GM18507 (cell line): ENCODE measurements at places on chromosomes 3 and 15.
A peak's percentile ranks its signal among the peaks of the same experiment; 100 is the strongest.

- no peak for DNase-seq
Observed at GRCh38 chr3:53628536-53629401, 134.4 kb downstream of the CACNA1D start.

GRCh38 chr15:35293353-35294130 lies 208.4 kb upstream of the NANOGP8 start:
- no peak for DNase-seq

- DNase-seq = no peak
Observed at GRCh38 chr15:38930851-38931572, 366.4 kb upstream of the RASGRP1 start.

- no peak for DNase-seq
Observed at GRCh38 chr15:85681386-85681785, 113.3 kb downstream of the KLHL25 start.

- no peak for DNase-seq
Observed at GRCh38 chr3:126469479-126469878, 6.2 kb downstream of the ZXDC start.

GRCh38 chr15:57592426-57592825 lies 722 bp downstream of the MYZAP start:
- no peak for DNase-seq

DNA sequence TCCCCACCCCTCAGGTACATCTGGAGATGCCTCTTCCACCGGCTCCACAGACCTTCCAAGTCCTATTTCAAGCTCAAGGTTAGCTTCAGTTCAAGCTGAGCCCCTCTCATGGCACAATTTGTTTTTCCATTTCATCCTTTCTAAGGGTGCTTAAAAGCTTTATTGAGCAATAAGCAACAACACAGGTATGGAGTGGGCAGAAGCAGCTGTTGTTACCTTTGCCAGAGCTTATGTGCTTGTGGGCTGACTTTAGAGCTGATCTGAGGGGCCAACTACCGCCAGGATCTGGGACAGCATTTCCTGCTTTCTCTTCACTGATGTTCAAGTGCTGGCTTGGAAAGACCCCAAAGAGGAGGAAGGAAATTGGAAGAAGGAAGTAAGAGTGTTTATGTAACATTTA lies 140.0 kb upstream of the KLHL25 start:
- DNase-seq = no peak

- DNase-seq = no peak
Observed at GRCh38 chr15:39059917-39060316, 495.3 kb upstream of the RASGRP1 start.

GRCh38 chr3:58529516-58530353 lies 7.3 kb downstream of the ACOX2 start:
- no peak for DNase-seq

DNA sequence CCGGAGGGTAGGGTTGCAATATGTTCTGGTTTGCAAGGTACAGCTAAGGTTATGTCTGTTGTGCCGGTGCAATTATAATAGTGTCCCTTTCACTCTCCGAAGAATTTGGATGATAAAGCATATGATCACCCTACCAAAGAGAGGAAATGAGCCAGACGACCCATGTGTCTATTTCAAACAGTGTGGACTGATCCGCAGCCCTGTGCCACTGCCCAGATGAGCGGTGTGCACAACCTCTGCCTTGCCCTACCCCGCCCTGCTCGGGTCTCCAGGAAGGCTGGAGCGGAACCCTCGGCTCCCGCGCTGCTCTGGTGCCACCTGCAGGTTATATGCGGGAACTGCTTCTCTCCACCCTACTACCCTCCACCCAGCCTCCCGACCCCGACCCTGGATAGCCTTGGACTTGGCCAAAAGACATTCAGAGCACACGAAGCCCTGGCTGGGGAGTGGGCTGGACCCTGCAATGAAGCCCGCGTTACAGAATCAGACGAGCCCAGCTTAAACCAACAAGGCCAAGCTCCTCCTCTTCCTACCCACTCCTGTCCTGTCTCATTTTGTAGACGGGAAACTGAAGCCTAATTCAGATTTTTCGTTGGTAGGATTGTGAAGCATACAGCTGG lies 68.4 kb upstream of the CHRNB4 start:
- DNase-seq = peak; percentile 36

GRCh38 chr3:160312014-160312624 lies 86.9 kb downstream of the C3orf80 start:
- DNase-seq = no peak

DNA sequence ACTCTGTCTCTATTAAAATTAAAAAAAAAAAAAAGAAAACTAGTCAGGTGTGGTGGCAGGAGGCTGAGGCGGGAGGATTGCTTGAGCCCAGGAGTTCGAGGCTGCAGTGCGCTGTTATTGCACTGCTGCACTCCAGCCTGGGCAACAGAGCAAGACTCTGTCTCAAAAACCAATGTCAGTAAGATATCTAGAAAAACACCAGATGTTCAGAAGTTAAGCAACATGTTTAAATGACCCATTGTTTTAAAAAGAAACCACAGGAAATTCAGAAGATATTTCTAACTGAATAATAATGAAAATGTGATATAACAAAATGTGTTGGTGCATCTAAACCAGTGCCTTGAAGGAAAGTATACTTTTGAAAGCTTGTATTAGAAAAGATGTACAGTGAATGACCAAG lies 203.4 kb upstream of the CGNL1 start:
- no peak for DNase-seq

DNA sequence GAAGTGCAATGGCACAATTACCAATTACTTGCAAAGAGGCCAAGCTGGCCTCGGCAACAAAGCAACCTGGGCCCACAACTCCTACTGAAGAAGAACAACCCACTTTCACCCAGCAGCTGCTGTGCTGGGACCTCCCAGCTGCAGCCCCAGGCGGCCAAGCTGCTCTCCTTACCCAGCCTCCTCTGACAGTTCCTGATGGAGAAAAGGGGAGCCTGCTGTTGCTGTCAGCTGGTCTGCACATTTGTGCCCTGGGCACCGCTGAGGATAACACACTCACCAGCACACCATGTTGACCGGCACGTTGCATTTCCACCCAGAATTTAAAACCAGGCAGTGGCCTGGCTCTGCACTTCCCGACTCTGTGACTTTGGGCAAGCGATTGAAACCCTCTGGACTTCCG lies 33.6 kb downstream of the SSUH2 start:
- DNase-seq = no peak

DNA sequence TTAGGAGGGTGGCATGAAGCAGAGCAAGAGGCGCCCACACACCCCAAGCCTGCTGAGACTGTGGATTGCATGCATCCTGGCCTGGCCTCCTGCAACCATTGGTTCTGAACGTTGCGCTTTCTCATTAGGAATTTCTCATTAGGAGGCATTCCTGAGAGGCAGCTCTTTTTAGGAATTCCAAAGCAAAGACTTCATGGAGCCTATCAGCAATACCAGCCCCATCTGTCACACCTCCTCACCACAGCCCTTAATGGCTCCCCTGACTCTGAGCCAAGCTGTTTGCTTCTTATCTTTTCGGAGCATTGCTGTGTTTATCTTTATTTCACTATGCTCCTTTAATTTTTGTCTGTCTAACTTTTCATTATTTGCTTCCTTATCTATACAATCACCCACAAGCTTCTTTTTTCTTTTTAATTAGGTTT lies 226.9 kb downstream of the CACNA2D3 start:
- DNase-seq = no peak

DNA sequence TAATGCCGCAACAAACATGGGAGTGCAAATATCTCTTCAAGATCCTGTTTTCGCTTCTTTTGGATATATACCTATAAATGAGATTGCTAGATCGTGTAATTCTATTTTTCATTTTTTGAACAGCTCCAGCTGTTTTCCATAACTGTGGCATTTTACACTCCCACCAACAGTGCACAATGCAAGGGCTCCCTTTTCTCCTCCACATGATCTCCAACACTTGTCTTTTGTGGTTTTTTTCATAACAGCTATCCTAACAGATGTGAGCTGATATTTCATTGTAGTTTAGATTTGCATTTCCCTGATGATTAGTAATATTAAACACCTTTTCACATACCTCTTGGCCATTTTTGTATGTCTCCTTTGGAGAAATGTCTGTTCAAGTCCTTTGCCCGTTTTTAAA lies 58.6 kb upstream of the TJP1 start:
- no peak for DNase-seq

DNA sequence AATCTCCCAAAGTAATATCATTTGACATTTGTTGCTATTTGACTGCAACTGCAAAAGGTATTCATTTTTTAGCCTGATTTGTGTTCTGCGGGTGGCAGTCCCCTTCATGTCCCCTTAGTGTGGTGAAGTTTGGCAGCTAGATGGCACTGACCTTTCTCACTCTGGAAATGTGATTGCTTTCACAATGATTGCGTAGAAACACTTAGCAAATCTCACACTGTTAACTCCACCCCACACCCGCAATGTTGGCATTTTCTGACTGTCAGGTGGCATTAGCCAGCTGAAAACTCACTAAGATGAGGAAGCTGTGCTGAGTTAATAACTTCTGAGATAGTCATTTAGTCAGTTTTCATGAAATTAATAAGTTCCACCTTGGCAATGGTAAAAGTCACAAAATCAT lies 76.9 kb downstream of the TRIM69 start:
- no peak for DNase-seq

- no peak for DNase-seq
Observed at GRCh38 chr15:77822631-77823230, 190.0 kb upstream of the LINGO1 start.

GRCh38 chr15:93253681-93254080 lies 164.7 kb upstream of the RGMA start:
- DNase-seq = no peak

DNA sequence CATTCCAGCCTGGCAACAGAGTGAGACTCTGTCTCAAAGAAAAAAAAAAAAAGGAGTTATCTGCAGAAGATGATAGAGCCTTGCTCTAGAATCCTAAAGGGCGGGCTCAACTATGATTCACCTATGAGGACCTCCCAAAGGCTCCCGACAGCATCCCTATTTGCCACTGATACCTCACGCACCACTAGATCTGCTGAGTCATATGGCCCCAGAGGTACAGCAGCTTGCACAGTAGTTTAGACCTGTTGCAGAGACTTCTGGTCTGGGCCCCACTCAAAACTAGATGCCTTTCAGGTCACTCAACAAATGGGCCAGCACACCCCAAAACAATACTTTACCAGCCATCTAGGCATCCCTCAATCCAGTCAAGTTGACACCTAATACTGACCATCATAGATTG lies 38.1 kb upstream of the PTX3 start:
- DNase-seq = no peak

- peak; percentile 14 for DNase-seq
Observed at GRCh38 chr3:72482589-72483321, 365.5 kb downstream of the SHQ1 start.

DNA sequence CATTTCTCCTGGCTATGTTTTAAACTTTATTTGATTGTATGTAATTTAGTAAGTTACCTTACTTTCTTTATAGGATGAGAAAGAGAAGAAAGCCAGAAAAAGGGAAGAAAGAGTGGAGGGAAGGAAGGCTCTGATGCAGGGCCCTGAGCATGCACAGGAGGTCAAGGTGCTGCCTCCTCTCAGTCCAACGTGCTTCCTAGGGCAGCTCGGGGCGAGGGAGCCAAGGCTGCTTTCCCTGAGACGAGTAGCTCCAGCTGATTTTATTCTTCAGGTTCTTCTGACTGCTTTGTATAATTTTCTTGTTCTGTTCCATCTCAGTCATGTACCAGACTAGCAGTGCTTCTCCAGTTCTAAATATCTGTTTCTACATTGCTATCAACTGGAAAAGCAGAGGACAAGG lies 3.4 kb downstream of the CORO2B start:
- DNase-seq = no peak

DNA sequence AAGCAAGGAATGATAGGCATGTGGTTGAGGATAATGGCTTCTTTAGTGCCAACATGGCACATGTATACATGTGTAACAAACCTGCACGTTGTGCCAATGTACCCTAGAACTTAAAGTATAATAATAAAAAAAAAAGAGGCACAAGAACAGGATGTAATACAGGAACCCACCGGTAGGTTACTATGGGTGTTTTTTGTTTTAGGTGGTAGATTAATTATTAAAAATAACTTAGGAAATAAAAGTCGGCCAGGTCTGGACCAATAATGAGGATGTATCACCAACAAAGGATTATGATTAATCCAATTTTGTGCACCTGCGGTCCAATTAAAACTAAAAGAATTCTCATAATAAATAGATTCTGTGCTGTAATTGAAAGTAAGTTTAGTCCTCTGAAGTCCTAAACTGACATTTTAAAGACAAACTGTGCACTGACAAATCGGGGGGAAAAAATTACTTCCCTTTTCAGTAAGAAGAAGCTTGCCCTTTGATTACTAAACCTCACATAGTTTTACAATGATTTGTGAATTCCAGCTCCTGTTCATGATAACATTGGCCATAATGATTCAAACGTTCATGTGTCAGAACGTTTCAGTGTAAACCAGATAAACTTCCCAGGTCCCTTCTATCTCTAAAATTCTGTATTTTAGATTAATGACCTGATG lies 62.2 kb downstream of the CASR start:
- no peak for DNase-seq

DNA sequence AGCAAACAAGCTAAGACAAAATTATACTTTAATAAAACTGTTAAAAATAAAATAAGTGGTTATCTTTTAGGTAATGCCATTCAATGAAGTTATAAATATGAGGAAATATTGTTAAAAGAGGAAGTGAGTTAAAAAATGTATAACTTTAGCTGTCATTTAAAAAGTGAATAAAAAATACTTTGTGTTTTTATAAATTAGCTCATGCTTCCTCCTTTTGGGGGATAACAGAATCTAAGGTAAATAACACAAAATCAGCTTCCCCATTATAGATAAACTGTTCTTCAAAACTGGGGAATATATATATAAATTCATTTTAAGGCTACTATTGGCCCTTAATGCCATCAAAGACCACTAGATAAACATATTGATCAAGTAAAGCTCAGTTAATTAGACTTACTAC lies 113.7 kb upstream of the AADACL2 start:
- no peak for DNase-seq

DNA sequence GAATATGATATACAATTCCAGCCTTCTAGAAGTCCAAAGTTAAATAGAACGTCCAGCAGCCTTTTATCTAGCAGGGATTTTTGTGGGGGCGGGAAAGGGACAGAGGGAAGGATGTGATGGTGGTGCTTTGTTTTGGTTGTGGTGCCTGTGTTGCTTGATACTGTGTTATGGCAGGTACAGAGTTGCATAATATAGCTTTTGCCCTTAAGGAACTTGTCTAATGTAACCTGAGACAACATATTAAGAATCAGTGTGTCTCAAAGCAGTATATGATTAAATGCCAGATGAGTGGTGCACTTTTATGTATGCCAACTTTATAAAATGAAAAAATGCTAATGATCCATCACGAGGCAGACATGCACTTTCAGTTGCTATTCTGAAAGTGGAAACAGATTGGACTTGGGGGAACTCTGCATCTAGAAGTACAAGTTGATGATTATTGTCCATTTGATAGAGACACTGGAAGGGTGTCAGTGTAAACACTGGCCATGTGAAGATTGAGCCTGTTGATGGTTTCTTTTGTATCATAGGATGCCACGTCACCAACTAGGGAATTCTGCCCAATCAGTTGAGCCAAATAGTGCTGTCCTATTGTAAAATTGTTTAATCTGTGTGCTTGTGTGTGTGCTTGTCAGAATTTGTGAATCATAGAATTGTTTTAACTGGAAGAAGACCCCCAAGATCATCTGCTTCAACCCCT lies 23.0 kb downstream of the NEO1 start:
- DNase-seq = no peak

- DNase-seq = no peak
Observed at GRCh38 chr3:40939030-40939740, 260.1 kb upstream of the CTNNB1 start.
